Lower lobe of right lung (tissue), 2 donors: ENCODE measurements at places on chromosomes 13 and 19. TPM values are rescaled to one million over a fixed set of nuclear protein-coding genes. Genes with fewer than 3 reads are reported as not detected.
A peak's percentile ranks its signal among the peaks of the same experiment; 100 is the strongest.

GRCh38 chr13:46211116-46211482 lies 629 bp upstream of the LRRC63 start:
- DNase-seq: no peak
- peak overlapping the region; percentile 72 for H3K27ac ChIP-seq
- H3K27me3 ChIP-seq: no peaks in the 10 kb centered on the region
- peak overlapping the region; percentile 57 for H3K4me3 ChIP-seq
- H3K36me3 ChIP-seq: no peaks in the 10 kb centered on the region

DNA sequence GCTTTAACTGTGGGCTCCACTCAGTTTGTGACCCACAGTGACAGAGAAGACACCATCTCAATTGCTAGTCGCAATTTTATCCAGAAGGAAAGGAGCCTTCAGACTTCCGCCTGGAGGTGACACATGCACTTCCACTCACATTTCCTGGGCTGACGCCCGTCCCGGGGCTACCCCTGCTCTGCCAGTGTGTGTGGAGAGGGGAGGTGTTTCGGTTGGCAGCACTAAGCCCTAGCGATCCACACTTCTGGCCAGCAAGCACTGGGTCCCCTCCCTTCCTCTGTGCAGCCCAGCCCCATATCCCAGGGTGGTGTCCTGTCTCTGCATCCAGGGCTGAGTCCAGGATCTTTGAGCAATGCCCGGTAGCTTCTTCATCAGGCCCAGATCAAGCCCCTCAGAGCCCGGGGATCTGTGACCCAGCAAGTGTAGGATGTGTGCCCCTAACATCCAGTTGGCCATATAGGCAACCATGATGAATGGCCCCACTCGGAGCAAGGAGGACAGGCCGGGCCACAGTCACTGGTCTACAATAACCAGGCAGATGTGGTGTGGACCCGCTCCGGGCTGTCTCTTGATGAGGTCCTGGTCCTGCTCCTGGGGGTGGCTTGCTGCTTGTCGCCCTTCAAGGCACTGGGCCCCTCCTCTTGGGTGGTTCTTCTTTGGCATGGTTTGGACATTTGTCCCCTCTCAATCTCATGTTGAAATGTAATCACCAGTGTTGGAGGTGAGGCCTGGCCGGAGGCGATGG lies 141.9 kb upstream of the SPACA7 start:
- no peaks in the 10 kb centered on the region for H3K27me3 ChIP-seq
- H3K27ac ChIP-seq: no peak overlapping the region
- no peak overlapping the region for H3K4me3 ChIP-seq
- no peak for DNase-seq

- no peak for DNase-seq
- no peak overlapping the region for H3K27ac ChIP-seq
- no peaks in the 10 kb centered on the region for H3K4me1 ChIP-seq
- H3K4me3 ChIP-seq: no peak overlapping the region
- H3K36me3 ChIP-seq: peaks cover 26% of the 10 kb centered on the region
These were observed 114.5 kb downstream of the ATP11A start for GRCh38 chr13:112804374-112804773.

DNA sequence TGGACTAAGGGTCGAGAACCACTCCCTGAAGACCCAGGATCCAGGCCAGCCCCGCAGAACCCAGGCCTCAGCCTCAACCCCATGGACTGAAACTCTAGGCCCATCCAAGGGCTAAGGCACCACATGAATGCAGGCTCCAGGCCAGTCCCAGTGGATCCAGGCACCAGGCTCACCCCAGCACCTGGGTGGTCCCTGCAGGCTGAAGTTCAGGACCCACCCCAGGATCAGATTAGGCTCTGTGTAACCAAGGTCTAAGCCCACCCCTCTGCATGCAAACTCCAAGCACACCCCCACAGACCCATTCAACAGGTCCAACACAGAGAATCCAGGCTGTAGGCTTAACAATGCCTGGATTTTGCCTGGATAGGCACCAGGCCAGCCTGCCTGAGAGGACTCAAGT lies 1876.2 kb downstream of the PCDH9 start:
- DNase-seq: no peak
- H3K27ac ChIP-seq: no peak overlapping the region
- H3K4me1 ChIP-seq: no peaks in the 10 kb centered on the region
- H3K36me3 ChIP-seq: no peaks in the 10 kb centered on the region
- no peak overlapping the region for H3K4me3 ChIP-seq
- no peaks in the 10 kb centered on the region for H3K27me3 ChIP-seq

GRCh38 chr13:77836423-77836822 lies 82.2 kb downstream of the EDNRB start:
- H3K36me3 ChIP-seq: no peaks in the 10 kb centered on the region
- no peak overlapping the region for H3K27ac ChIP-seq

GRCh38 chr19:51735759-51736449 lies 12.1 kb upstream of the HAS1 start:
- peak; percentile 87 for DNase-seq
- no peaks in the 10 kb centered on the region for H3K36me3 ChIP-seq
- H3K27me3 ChIP-seq: no peaks in the 10 kb centered on the region
- no peak overlapping the region for H3K27ac ChIP-seq
- H3K4me1 ChIP-seq: peaks cover 5% of the 10 kb centered on the region

- no peak overlapping the region for H3K4me3 ChIP-seq
- no peaks in the 10 kb centered on the region for H3K27me3 ChIP-seq
- no peaks in the 10 kb centered on the region for H3K36me3 ChIP-seq
- H3K4me1 ChIP-seq: no peaks in the 10 kb centered on the region
These were observed 52.3 kb downstream of the MRPL57 start for GRCh38 chr13:21228738-21229137.

GRCh38 chr19:3975144-3975543 lies 4.2 kb upstream of the DAPK3 start:
- H3K27me3 ChIP-seq: no peaks in the 10 kb centered on the region
- H3K4me3 ChIP-seq: no peak overlapping the region
- no peak for DNase-seq
- peaks cover 11% of the 10 kb centered on the region for H3K4me1 ChIP-seq

- H3K27ac ChIP-seq: peak overlapping the region; percentile 88
- H3K4me3 ChIP-seq: peak overlapping the region; percentile 100
These were observed 500 bp downstream of the AP3D1 start for GRCh38 chr19:2150794-2151338.

GRCh38 chr13:98847780-98848179 lies 95.3 kb upstream of the SLC15A1 start:
- H3K4me3 ChIP-seq: no peak overlapping the region
- DNase-seq: no peak
- H3K27me3 ChIP-seq: no peaks in the 10 kb centered on the region
- no peak overlapping the region for H3K27ac ChIP-seq
- no peaks in the 10 kb centered on the region for H3K4me1 ChIP-seq
- peaks cover 81% of the 10 kb centered on the region for H3K36me3 ChIP-seq

- H3K27me3 ChIP-seq: no peaks in the 10 kb centered on the region
- no peak overlapping the region for H3K27ac ChIP-seq
- no peak for DNase-seq
- H3K36me3 ChIP-seq: no peaks in the 10 kb centered on the region
These were observed 295.3 kb downstream of the MZT1 start for GRCh38 chr13:72431981-72432682.

NOVA2 gene
- total RNA-seq: 18.8 TPM

CALR3 gene
- total RNA-seq: not detected

WDR62 gene
- 1.3 TPM for total RNA-seq

ZNF667 gene
- total RNA-seq: 1.4 TPM

DCT gene
- 0.18 TPM for total RNA-seq

TMED1 gene
- 23.5 TPM for total RNA-seq

CD70 gene
- total RNA-seq: 2.6 TPM

MCEMP1 gene
- 184 TPM for total RNA-seq
